H1 (cell line): ENCODE measurements at places on chromosomes 3 and 15. TPM values are rescaled to one million over a fixed set of nuclear protein-coding genes. Genes with fewer than 3 reads are reported as not detected.
A peak's percentile ranks its signal among the peaks of the same experiment; 100 is the strongest.

GRCh38 chr3:52068055-52068571 lies 11.7 kb upstream of the DUSP7 start:
- no peak for DNase-seq

DNA sequence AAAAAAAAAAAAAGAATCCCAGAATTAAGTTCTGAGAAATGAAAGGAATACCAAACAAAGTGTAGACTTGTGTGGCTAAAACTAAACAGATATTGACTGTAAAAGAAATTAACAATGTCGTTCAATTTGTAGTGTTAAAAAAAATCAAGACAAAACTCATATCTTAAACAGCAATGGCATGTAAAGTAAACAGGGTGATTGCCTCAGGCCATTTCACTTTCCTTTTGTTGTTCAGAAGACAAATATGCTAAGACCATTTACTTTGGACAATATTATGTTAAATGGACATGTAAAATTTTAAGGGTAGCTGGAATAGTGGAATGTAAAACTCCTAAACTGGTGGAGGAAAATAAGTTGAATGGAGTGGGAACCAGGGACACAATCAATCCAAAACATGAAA lies 139.1 kb downstream of the RTP4 start:
- no peak for DNase-seq

DNA sequence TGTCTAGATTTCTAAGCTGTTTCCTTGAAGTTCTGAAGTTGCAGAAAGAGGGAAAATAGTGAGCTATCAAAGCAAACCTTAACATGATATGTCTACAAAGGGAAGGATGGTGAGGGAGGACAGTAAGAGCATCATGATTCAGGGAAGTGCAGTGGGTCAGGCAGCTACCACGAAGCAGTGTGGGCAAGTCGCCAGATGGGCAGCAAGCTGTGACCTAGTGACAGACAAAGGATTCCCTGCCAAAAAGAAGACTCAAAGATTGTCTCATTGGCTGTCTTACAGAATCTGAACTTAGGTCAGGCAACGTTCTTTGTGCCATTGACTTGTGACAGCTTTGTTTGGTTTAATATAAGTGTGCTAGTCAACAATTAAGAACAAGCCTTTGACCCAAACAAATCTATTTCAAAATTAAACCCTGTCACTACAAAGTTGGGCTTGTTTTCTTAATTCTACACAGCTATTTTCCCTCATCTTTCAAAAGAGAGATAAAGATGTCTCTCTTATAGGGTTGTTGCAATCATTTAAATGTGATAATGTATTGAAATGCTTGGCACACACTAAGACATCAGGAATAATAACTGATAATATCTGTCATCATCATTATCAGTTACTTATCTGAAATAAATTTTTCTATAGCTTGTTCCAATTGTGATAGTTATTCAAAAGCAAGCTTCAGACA lies 153.3 kb downstream of the ECT2 start:
- DNase-seq, result no peak

DNA sequence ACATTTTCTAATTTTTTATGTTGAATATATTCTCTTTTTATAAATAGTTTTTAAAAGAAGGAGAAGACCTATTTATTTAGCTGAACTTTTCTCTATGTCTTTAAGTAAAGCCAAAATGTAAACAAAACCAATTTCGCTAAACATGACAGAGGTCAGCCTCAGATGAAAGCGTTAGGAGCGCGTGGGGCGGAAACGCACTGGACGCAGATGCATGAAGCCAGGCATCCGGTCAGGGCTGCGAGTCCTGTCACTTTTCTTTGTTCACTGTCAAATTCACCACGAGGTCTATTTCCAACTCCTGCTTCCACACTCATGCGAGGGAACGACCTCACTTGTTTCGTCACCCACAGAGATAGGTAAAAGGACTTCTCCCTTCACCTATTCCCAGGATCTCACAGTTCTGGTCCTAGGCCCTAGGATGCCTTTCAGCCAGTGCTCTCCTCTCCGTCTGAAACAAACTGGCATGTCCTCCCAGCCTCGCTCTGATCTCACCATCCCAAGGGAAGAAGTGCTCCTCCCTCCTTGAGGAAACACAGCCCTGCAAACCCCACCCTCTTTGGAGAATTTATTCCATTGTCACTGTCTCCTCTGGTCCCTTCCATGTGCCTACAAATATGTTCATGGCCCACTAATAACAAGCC lies 57.9 kb downstream of the ITGB5 start:
- no peak for DNase-seq

GRCh38 chr3:76694063-76694462 lies 345.8 kb upstream of the ROBO2 start:
- no peak for DNase-seq

DNA sequence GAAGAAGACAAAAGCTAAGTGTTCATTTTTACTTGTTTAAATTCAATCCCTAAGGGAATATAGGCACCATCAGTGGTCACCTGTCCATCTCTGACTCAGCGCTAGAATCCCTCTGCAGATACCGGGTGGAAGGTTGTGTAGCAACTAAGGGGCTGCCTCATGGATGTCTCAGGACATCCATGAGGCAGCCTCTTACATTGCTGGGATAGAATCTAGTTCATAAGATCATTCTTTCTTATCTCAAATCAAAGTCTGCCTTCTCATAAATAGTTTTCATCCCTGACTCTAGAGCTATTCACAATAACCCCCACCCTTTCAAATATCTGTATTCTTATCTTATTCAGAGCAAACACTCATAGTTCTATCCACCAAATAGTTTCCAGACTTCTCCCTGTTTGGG lies 38.1 kb downstream of the HSPBAP1 start:
- DNase-seq, result no peak

- DNase-seq, result no peak
Measured at GRCh38 chr3:138186803-138187295, 252 bp upstream of the ARMC8 start.

DNA sequence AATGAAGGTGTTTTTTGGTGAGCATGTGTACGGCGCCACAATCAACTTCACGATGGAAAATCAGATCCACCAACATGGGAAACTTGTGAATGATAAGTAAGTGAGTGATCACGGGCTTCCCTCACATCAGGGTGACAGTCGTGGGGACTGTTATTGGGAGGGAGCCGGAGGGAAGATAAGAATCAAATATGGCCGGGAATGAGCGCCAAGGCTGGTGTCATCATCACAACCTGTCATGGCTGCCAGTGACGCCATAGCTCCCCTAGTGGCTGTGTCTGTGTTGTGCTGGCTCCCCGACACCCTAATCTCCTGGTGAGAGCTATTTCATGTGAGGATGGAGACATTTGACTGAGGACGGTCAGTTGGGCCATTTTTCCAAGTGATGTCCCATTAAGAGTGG lies 168.5 kb downstream of the SV2B start:
- DNase-seq, result peak; percentile 75

GRCh38 chr15:76235186-76235826 lies 76.0 kb downstream of the ETFA start:
- DNase-seq, result no peak

- DNase-seq, result no peak
Measured at GRCh38 chr3:168794427-168794826, 698.7 kb upstream of the GOLIM4 start.

GRCh38 chr15:85380812-85381642 lies 624 bp downstream of the AKAP13 start:
- peak; percentile 67 for DNase-seq

DNA sequence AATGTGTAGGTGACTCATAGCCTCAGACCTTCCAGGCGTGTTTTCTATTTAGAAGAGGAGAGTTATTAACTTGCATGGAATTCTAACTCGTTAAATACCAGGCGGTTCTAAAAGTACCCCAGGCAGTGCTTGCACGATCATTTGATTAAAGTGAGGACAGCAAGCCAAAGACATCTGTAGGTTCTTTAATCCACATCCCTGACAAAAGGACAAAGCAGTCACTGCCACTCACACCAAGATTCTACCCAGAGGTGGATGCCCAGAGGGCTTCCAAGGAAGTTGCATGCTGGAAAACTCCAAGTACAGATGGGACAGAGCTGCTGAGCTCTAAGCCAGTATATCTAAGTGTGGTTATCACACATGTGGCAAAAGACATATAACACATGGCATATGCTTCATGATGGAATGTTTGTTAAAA lies 372.1 kb downstream of the ROBO2 start:
- no peak for DNase-seq

- DNase-seq, result no peak
Measured at GRCh38 chr3:179416681-179417080, 34.6 kb downstream of the GNB4 start.

DNA sequence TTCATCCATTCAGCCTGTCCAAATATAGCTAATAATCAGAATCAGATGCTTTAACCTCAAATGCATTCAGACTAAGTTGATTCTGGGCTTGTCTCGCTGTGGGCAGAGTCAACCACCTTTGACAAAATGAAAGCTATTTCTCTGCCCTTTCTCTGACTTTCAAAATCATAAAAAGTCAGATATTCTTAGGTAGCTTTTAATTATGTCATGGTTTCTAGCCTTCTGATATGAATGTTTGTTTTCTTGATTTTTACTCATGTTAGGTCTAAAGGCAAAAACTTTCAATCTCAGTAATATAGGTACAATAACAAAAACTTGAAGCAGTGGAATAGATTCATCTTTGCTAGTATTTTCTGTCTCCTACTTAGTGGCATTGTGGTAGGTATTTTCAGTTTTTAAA lies 25.3 kb upstream of the C15orf61 start:
- no peak for DNase-seq

DNA sequence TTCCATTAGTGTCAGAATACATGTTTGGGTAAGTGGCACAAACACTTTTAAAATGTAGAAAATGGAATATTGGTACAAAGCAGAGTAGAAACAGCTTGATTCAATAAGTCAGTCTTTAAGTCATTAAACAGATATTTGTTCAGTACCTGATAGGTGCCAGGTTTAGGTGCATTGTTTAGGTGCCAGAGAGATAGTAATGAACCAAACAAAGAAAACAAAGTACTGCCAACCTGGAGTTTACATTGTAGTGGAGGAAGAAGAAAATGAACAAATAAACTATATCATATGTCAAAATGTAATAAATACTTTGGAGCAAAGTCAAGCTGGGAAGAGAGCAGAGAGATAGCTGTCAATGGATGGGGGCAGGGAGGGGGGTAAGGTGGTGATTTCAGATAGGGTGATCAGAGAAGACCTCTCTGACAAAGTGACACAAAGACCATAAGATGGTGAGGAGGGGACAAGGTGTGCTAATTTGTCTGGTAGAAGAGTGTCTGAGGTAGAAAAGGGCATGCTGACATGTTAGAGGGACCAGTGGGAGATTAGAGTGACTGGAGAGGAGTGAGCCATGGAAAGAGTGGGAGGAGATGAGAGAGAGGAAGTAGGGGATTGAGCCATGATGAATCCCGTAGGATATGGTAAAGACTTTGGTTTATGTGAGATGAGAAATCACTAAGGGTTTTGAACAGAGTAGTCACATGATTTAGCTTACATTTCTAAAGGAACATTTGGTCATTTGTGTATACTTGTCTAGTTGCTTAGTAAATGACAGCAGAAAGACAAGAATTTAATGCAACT lies 128.2 kb downstream of the UBE2E2 start:
- DNase-seq, result no peak

DNA sequence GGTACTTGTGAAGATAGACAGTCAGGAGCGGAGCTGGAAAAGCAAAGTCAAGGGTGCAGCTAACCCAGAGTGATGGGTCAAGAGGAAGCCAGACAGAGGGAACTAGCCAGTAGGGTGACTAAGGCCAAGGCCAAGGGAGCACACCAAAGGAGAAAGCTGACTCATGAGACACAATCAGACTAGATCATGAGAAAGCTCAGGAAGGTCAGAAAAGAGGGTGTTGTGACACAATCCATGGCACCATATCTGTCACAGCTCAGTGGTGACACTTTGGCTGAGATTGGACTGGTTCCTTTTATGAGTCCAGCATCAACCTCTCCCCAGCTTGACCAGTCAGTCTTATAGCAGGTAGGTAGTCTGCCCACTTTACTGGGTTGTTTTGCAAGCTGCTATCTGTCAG lies 22.2 kb downstream of the P2RY1 start:
- no peak for DNase-seq

GRCh38 chr3:64109438-64109837 lies 86.1 kb upstream of the PSMD6 start:
- DNase-seq, result no peak

- no peak for DNase-seq
Measured at GRCh38 chr3:54344601-54345231, 222.4 kb downstream of the CACNA2D3 start.

DNA sequence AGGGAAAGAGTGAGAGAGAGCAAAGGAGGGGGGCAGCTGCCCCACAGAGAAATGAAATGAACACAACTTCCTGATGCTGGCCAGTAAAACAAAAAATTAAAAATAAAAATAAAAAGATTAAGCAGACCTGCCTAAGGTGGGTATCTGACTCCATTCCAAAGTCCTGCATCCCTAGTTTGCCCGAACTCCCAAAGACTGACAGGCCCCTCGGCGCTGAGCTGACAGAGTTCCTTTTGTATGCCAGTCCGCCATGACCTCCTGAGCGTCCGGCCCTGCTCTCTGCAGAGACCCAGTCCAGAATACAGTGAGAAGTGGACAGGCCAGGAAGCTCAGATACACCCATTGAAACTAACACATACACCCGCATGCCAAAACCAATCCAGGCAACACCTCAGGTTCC lies 54.9 kb downstream of the CHDH start:
- DNase-seq, result no peak

DNA sequence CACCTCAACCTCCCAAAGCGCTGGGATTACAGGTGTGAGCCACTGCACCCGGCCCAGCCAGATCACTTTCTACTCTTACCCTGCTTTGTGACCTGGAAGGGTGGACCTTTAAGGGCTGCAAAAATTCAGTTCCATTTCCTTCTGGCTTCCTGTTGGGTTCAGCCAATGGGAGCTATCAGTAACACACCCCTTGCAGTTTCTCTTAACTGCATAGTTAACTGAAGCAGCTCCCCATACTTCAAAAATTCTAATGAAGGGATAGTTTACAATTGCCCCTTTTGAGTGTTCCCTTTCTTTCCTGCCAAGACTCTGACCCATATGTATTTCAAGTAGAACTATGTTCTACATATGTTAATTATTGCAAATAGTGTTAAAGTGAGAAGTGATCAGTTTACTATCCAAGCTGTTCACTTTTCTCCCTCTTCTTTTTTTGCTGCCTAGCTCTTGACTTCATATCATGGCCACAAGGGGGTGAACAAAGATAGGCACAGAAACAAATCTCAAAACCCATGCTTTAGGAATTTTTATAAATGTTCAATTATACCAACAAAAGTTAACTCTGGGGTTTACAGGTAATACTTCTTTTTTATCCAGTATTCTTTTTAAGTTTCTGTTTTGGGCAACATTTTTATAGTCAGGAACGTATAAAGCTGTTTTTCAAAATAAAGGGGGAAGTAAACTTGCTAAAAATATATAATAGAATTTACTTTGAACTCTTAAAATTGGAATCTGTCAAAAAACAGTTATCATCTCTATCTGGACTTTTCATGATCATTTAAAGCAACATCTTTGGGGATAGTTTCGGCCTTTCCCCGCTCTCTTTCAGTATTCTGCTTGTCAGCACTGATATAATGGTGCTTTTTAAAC lies 8.1 kb downstream of the PGBD4 start:
- no peak for DNase-seq

Gene SEMA5B
- total RNA-seq, result 19.9 and 22.4 TPM in 2 replicates

Gene DNAJA4
- total RNA-seq, result 2.5 and 3.6 TPM in 2 replicates

Gene GOLGA8S
- total RNA-seq, result 0.11 and 0.17 TPM in 2 replicates

Gene CCDC9B
- 0.33 and 0.78 TPM in 2 replicates for total RNA-seq

Gene ECE2
- 0.48 and 0.86 TPM in 2 replicates for total RNA-seq

Gene MED12L
- total RNA-seq, result 24.0 and 26.2 TPM in 2 replicates

Gene CHRM5
- not detected in 2 replicates for total RNA-seq

Gene C15orf62
- 0.56 and 0.57 TPM in 2 replicates for total RNA-seq

Gene SLC6A11
- total RNA-seq, result 0.78 and 0.88 TPM in 2 replicates
